SHP77 treated with DMSO at 0.1 percent for 48 hours (cell line): ENCODE measurements at places on chromosomes 1 and 21.

GRCh38 chr1:241714321-241715218, 62.5 kb downstream of the WDR64 start:
- no peak for DNase-seq

DNA sequence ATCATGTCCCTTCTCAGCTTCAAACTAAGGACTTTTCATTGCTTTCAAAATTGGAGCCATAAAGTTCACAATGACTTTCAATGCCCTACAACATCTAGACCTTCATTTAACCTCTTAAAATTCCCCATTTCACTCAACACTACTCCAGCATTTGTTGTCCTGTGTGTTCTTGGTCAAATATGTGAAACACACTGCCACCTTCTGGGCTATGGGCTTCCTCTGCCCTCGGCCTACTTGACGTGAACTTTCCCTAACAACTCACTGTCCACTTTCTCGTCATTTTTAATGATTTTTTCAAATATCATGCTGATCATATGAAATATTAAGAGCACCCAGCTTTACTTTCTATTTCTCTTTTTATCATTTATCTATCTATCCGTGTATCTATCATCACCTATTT, 2018.4 kb downstream of the NCAM2 start:
- DNase-seq, result peak; percentile 44

GRCh38 chr1:188427642-188428041, 1598.9 kb downstream of the PLA2G4A start:
- no peak for DNase-seq

- no peak for DNase-seq
These were observed 534.5 kb downstream of the PTPRC start for GRCh38 chr1:199173356-199173755.

DNA sequence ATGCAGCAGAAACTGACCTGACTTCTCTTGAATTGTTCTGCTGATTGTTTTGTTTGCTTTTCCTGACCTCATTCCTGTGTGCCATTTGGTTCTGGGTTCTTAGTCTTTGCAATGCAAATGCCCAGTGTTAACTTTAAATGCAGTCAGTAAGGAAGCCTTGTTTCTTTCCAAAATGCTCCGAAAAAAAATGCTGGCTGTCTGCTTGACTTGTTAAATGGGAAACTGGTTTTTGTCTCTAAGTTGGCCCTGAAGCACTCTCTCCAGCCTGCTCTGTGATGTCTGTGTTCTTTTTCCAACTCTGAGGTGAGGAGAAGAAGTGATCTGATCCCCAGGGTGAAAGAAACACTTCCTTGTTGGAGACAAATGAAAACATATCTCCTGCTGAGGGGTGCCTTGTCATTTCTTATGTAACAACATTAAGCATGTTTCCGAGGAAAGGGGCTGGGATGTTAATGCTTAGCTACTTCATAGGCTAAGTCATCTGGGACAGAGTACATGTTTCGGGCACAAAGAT, 256.3 kb upstream of the ADGRL4 start:
- no peak for DNase-seq

DNA sequence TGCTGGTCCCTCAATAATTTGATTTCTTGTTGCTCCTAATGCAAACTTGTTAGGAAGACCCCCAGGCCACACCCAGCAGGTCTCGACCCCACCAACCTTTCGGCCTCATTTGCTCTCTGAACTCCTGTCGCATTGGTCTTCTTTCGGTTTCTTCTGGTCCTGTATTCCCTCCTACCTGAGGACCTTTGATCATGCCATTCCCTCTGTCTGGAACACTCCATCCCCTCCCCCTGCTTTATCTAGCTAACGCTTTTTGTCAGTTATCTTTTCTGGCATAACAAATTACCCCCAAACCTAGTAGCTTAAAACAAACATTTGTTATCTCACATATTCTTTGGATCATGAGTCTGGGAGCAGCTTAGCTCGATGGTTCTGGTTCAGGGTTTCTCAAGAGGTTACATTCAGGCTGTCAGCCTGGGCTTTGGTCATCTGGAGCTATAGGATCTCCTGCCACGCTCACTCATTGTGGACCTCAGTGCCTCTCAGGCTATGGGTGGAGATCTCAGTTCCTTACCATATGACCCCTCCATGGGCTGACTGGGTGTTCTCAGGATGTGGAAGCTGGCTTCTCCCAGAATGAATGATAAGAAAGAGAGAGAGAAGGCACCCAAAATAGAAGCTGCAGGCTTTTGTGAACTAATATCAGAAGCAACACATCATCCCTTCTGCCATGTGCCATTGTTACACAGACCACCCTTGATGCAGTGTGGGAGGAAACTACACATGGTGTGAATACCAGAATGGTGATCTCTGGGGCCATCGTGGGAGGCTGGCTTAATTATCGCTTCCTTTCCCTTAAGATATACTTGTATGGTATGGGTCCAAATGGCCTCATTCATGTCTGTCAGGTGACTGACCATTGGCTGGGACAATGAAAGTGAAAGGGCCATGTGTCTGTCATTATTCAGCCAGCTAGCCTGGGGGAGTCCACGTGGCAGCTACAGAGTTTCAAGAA, 29.1 kb upstream of the BCAR3 start:
- no peak for DNase-seq

- DNase-seq, result peak; percentile 22
These were observed 570 bp upstream of the NEK7 start for GRCh38 chr1:198156111-198156744.

DNA sequence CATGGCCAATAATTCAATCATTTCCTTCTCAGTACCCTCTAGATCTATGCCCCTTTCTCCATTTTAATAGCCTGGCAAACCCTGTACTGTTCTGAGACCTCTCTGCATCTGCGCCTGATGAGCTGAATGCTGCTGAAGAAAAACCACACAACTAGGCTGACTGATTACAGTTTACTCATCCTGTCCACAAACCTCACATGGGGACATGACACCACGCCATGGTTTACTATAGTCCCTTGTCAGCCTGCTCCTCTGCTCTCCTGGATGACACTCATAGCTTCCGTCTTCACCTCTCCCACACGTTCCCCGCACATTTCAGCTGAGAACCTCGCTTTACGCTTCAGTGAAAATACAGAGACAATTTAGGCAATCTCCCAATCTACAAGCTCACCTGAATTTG, 59.7 kb downstream of the DESI2 start:
- no peak for DNase-seq

- no peak for DNase-seq
These were observed 950 bp upstream of the EVA1C start for GRCh38 chr21:32411350-32412161.

DNA sequence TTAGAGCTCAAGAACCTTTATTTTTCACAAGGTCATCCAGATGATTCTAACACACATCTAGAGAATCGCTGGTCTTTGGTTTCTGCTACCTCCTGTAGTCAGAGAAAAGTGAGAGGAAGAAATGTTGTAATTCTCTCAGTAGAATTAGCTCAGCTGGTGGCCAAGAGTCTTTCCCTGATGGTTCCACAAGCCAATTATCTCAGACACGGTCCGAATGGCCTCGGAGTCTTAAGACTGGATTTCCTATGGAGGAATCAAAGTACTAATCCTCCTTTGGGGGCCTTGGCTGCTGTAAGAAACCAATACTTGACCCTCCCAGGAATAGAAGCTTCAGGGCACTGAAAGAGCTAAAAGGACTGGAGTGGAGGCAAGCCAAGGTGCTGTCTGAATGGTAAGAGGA, 1.8 kb downstream of the TMEM81 start:
- DNase-seq, result no peak

GRCh38 chr1:98201666-98202081, 280.8 kb upstream of the DPYD start:
- DNase-seq, result no peak
